ENCODE measurements at places on chromosomes 7 and 10.

DNA sequence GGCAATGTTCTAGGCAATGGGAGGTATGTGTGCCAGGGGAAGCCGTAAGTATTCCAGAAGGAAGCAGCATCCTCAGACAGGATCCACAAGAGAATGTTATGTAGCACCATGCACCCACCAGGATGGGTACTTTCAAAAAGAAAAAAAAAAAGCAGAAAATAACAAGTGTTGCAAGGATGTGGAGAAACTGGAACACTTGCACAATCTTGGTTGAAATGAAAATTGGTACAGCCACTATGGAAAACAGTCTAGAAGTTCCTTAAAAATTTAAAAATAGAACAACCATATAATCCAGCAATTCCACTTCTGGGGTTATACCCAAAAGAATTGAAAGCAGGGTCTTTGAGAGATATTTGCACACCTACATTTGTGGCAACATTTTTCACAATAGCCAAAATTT, 20.2 kb downstream of the C10orf71 start:
- no peak for DNase-seq

DNA sequence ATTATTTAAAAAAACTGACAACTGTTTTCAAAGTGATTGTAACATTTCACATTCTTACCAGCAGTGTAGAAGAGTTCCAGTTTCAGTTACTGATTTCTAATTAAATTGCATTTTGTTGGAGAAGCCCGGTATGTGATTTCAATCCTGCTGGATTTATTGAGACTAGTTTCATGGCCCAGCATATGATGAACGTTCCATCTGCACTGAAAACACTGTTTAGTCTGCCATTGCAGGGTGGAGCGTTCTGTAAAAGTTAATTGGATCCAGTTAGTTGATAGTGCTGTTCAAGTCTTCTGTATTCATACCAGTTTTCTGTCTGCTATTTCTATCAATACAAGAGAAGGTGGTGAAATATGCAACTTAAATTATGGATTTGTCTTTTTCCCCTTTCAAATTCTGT, 37.3 kb upstream of the CCNY start:
- no peak for DNase-seq

- DNase-seq: no peak
These were observed 55.2 kb downstream of the NRP1 start for GRCh38 chr10:33279276-33279675.

GRCh38 chr7:25711940-25712339, 440.1 kb upstream of the NFE2L3 start:
- DNase-seq: no peak

GRCh38 chr7:100563809-100564400, 9.8 kb downstream of the SAP25 start:
- peak; percentile 95 for DNase-seq

DNA sequence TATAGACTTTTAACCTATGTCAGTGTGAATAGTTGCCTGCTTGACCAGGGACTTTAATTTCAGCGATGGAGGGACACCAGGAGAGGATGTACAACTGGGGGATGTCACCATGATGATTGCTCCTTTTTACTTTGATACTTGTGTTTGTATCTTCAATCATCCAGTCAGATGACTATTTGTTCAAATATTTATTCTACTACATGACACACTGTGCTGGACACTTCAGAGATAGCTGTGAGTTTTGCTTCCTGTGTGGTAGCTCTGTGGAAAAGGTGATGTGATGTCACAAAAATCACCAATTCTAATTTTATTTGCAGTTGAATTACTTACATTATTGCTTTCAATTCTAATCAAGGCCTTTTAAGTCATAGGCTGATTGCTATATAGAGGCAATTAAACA, 62.7 kb upstream of the CREB5 start:
- no peak for DNase-seq

GRCh38 chr10:3978761-3979160, 193.8 kb upstream of the KLF6 start:
- DNase-seq: no peak

- DNase-seq: no peak
These were observed 53.7 kb downstream of the C1GALT1 start for GRCh38 chr7:7236041-7236440.

DNA sequence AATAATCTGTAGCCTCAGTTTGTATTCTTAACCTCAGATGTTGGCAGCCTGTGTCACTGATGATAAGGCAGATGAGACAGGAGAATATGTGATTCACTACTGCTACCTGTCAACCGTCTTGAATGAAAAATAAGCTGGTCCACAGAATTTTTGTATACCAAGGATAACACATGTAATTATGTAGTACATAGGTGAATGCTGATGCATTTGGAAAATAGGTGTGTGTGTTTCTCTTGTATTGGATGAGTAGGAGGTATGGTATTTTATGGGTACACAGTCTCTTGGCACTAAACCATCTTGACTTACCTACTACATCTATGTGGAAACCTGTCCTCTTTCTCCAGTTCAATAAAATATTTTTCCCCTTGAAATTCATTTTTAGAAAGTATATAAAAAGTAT, 20.7 kb upstream of the ZRANB1 start:
- no peak for DNase-seq

GRCh38 chr7:116994611-116995010, 41.3 kb downstream of the ST7 start:
- DNase-seq: no peak

- no peak for DNase-seq
These were observed 38.4 kb upstream of the CD36 start for GRCh38 chr7:80600046-80600445.

- peak; percentile 30 for DNase-seq
These were observed 108.7 kb downstream of the ZNF467 start for GRCh38 chr7:149664666-149665065.

DNA sequence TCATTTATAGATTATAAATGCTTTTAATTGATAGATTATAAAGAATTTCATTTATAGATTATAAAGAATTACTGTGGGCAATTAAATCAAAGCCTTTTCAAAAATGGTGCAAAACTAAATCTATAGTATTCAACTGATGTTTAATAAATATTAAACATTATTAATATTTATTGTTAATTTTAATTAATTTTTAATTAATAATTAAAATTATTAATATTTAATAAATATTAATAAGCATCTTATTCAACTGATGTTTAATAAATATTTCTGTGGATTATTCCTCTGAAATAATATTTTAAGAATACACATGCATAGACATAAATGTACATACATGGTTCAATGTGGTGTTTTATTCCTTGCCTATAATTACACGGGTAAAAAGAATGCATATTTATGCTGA, 346.8 kb downstream of the PCDH15 start:
- DNase-seq: no peak

GRCh38 chr7:150935149-150935548, 43.0 kb downstream of the KCNH2 start:
- no peak for DNase-seq

DNA sequence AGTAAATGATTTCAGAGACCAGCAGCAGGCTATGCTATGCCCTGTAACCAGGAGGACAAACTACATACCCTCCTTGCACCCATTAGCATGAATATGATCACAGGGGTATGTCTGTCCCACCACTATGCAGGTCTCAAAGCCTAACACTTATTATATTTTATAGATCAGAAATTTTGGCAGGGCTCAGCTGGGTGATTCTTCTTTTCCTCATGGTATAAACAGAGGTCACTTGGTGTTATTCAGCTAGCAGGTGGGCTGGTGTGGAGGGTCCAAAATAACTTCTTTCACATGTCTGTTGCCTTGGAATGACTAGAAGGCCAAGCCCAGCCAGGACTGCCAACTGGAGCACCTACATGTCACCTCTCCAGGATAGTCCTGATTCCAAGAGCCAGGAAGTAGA, 252.9 kb downstream of the ARHGAP12 start:
- DNase-seq: no peak

DNA sequence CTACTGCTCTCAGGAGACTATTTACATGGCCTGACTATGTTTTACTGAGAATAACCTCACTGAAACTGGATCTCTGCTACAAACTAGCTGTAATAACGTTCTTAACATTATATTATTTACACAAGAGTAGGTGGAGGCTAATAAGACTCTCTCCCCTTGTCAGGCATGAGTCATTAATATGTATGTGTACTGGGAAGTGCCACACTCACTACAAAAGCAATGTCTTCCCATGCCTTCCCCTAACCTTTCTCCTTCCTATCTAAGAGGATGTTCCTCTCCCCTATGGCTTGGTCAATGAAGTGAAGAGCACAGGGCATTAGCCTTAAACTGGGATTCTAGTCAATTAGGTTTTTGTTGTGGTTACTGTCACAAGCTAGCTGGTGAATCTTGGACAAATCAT, 147.9 kb downstream of the DGKB start:
- no peak for DNase-seq

- no peak for DNase-seq
These were observed 84.4 kb downstream of the TNS3 start for GRCh38 chr7:47497367-47498096.

- no peak for DNase-seq
These were observed 66.6 kb downstream of the CUBN start for GRCh38 chr10:17062955-17063484.

DNA sequence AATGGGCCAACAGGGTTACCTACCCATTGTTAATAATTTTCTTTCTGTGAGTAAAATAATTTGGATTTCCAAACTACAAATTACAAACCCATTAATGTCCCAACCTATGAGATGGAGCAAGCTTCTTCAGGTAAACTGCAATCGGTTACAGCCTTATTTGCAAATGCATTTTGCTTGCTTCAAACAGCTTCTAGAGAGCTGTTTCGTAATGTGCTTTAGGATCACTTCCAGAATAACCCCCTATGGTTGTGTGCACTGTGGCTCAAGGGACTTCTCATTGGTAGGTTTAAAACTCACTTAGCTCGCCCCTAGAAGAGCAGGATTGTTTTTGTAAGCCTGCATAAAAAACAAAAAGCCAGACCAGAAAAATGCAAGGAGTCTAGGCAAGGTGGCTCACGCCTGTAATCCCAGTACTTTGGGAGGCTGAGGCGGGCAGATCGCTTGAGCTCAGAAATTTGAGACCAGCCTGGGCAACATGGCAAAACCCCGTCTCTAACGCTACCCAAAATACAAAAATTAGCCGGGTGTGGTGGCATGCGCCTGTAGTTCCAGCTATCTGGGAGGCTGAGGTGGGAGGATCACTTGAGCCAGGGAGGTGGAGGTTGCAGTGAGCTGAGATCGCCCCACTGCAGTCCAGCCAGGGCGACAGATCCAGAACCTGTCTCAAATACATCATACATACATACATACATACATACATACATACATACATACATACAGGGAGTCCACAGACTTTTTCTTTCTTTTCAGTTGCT, 3.3 kb upstream of the MAP3K8 start:
- DNase-seq: no peak

DNA sequence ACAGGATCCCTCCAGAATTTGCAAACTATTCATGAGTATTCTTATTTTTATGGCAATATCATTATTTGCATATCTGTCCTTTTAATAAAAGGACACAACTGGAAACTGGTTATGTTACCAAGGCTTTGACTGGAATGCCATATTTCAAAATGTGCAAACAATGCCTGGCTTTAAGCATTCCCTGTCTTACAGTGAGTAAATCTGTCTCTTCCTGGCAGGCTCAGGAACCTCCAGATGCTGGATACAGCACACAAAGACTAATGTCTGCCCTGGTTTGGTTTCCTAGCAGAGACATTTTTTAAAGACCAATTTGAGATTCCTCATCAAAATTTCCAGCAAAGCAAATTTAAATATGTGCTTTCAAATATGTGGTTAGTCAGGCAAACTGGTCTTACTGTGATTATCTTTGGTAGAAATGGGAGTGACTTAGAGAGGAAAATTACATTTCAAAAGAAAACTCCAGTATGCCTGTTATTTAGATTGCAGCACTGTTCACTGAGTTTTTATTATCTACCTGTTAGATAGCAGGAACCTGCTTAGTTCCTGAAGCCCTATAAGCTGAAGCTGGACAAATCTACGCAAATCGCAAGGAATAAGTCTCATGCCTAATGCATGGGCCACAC, 31.3 kb downstream of the RNF216 start:
- DNase-seq: no peak

- no peak for DNase-seq
These were observed 135.7 kb upstream of the GDF10 start for GRCh38 chr10:47164126-47164799.

DNA sequence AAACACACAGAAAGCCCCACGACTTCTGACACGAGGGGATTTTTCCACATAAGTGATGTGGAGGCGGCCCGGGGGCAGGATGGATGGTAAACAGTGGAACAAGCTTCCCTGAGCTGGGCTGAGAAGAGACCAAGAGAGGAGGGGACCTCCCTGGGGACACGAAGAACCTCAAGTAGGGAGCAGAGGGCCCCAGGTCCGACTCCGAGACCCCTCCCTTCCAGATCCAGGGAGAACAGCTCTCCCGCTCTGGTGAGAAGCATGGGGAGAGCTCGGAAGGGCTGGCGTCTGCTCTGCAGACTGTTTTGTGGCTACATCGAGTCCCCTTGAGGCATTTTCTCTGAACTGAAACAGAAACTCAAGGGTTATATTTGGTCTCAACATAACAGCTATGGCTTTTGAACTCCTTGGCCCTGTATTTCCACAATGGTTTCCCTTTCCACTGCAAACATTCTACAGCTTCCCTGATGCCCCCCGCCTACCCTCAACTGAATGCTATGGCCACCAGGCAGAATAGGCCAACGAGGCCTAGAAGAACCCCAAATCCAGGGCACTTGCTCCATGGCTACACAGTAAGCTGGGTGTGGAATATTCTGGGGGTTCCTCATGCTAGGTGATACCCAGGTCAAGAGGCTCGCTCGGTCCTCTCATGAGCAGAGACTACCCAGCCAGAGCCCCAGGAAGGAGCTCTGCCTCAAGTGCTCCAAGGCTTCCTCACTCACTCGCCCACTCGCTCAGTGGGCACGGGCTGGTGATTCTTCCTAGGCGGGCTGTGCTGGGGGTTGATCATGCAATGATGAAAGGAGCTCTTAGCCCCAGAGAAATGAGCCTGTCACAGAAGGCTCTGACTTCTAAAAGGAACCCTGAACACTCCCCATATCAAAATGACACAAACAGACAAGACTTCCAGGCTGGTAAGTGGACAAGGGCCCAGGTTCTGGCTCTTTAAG, 47.5 kb downstream of the FAM53B start:
- no peak for DNase-seq

DNA sequence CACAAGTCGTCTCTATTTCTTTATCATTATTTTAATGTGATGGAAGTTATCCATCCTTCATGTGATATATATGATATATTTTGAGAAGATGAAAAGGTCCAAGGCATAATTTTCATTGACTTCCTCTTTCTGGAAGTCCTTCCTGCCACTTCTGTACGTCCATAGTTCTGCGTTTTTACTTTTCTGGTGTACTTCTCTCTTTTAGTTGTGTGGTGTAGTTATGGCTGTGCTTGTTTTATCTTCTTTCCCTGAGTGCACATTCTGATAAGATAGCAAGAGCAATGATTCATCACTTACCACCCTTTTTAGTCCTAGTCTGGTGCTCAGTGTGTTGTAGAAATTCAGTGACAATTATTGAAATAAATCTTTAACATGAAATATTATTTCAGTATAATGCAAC, 231.3 kb upstream of the FERD3L start:
- no peak for DNase-seq

DNA sequence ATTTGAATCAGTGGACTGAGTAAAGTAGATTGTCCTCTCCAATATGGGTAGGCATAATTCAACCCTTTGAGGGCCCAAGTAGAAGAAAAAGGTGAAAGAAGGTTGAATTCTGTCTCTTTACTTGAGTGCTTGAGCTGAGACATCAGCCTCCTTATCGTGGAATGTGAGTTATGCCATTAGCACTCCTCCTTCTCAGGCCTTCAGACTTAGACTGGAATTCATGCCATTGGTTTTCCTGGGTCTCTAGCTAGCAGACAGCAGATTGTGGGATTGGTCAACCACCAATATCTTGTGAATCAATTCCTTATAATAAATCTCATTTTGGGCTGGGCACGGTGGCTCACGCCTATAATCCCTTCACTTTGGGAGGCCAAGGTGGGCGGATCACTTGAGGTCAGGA, 89.2 kb downstream of the CUL2 start:
- no peak for DNase-seq

Data from stimulated activated CD8-positive, alpha-beta memory T cell treated with anti-CD3 and anti-CD28 coated beads, Interleukin-4, amount 100 ng/mL, for 48 hours (primary cell).